ENCODE measurements at places on chromosomes 2 and 18. TPM values are rescaled to one million over a fixed set of nuclear protein-coding genes. Genes with fewer than 3 reads are reported as not detected.

CDH7 gene
- total RNA-seq: 17.6 TPM

TMEM200C gene
- 3.8 TPM for total RNA-seq

C2orf42 gene
- total RNA-seq: 15.6 TPM

ADCYAP1 gene
- total RNA-seq: 0.57 TPM

HOXD12 gene
- total RNA-seq: not detected

HRH4 gene
- total RNA-seq: 0.12 TPM

PCARE gene
- total RNA-seq: not detected

All from NCI-H460 (cell line).